Activated CD4-positive, alpha-beta T cell treated with anti-CD3 and anti-CD28 coated beads, Interleukin-10, Interleukin-2, amounts not matched to agents 100 ng/mL and 50 ng/mL, durations not matched to agents 16 hours and 8 hours (primary cell): ENCODE measurements at places on chromosomes 13 and 19.

DNA sequence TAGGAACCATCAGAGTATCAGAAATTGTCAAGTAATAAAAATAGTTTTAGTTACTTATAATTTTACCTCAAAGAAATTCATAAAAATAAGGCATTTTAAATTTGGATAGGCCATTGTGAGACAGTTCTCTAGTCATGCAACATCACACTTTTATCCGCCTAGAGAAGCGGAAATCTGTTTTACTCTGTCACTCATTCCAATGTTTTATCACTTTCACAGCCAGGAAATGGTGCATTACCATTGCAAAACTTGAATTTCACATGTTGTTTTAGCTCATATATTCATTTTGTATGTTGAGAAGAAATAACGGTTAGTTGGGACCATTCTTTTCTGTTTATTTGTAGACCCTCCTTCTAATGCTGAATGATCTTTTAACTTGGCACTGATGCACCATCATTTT lies 427.2 kb downstream of the GPC6 start:
- DNase-seq: no peak

- no peak for DNase-seq
Observed at GRCh38 chr19:1922803-1923202, 17.6 kb downstream of the ADAT3 start.

DNA sequence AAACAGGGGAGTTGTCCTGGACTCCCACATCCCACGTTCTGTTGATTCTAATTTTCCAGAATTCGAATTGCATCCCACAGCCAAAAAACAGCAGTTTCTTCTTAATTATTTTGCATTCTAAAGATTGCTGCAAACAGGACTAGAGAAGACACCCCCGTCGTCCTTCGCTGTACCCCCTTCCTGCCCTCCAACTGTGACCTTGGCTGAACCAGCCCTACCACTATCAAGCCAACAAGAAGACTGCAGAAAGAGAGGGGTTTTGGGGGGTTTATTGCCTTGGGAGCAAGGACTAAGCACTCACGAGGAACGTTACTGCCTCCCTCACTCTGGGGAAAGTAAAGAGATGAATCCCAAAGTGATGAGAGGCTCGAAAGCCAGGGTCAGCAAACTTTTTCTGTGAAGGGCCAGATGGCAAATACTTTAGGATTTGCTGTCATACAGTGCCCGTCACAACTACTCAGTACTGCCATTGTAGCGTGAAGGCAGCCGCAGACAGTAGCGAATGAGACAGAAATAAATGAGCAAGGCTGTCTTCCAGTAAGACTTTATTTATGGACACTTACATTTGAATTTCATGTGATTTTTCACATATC lies 32.5 kb upstream of the KATNAL1 start:
- DNase-seq: no peak

DNA sequence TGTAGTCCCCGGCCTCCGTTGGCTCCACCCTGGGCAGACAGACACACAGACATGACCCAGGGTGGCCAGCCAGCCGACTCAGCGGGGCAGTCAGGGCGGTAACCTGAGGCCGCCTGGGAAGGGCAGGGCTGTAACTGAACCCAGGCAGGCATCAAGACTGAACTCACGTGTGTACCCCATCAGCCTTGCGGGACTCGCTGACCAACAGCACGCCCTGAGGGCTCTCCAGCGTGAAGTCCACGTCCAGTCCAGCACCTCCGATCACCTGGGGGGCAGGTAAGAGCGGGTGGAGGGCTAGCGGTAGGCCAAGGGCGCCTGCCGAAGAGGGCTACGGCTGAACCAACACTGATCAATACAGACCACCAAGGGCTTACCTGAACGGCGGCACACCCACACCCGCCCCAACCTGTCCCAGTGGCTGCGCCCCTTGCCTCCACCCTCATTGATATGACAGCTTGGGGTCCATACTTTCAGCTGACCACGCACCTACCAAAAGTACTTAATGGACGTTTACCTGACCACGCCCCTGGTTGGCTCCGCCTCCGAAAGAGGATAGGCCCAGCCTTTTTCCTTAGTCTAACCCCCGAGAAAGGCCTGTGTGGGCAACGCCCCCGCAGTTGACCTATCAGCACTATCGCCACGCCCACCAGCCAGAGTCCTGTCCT lies 791 bp downstream of the TMED1 start:
- no peak for DNase-seq

DNA sequence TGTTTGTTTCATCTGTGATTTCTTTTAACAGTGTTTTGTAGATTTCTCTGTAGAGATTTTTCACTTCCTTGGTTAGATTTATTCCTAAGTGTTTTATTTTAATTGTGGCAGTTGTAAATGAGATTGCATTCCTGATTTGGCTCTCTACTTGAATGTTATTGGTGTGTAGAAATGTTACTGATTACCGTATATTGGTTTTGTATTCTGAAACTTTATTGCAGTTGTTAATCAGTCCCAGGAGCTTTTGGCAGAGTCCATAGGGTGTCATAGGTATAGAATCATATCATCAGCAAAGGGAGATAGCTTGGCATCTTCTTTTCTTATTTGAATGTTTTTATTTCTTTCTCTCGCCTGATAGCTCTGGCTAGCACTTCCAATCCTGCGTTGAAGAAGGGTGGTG lies 1386.7 kb downstream of the SLITRK5 start:
- no peak for DNase-seq

DNA sequence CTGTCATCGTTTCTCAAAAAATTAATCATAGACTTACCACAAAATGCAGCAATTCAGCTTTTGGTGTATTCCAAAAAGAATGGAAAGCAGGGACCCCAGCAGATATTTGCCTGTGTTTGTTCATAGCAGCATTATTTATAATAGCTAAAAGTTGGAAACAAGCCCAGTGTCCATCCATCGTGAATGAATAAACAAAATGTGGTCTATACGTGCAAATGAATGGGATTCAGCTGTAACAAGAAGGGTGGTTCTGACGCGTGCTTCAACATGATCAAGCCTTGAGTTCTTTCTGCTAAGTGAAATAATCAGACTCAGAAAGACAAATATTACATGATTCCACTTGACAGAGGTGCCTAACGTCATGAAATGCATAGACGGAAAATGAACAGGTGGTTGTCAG lies 36.4 kb downstream of the PSG11 start:
- no peak for DNase-seq

DNA sequence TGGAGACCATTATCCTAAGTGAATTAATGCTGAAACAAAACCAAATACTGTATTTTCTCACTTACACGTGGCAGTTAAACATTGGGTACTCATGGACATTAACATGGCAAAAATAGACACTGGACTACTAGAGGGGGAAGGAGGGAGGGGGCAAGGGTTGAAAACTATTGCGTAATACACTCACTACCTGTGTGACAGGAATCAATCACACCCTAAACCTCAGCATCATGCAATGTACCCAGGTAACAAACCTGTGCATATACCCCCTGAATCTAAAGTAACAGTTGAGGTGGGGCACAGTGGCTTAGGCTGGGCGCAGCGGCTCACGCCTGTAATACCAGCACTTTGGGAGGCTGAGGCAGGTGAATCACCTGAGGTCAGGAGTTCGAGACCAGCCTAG lies 207.0 kb downstream of the TDRD3 start:
- DNase-seq: no peak

- no peak for DNase-seq
Observed at GRCh38 chr13:111006506-111007031, 91.7 kb upstream of the ANKRD10 start.

DNA sequence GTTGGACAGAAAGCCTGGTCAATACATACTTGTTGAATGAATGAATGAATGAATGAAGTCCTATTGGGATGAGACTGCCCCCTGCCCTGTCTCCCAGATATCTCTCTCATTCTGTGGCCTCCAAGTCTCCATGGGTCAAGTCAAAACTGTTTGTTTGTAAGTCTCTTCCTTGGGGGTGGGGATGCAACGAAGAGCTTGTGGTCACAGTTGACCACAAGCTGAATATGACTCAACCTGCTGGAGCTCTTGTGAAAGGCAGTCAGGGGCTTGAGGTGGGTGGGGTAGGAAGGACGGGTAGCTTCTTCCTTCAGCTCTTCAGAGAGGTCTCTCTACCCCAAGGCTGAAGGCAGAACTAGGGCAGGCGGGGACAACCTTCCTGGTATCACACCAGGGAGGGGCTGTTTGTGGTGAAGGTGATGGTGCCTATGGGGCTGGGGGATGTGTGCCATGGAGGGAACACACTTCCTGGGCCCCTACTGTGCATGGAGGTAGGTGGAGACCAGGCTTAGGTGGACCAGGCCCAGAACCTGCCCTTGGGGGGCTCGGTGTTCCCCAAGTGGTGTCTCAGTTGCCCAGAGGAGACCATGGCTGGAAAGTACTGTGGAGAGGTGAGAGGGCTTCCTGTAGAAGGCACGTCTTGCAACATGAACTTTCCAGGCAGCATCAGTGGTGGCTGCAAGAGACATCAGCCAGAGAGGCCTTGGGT lies 8.0 kb downstream of the MYO1F start:
- peak; percentile 95 for DNase-seq

- DNase-seq: peak; percentile 11
Observed at GRCh38 chr13:110520431-110521295, 40.9 kb downstream of the RAB20 start.

DNA sequence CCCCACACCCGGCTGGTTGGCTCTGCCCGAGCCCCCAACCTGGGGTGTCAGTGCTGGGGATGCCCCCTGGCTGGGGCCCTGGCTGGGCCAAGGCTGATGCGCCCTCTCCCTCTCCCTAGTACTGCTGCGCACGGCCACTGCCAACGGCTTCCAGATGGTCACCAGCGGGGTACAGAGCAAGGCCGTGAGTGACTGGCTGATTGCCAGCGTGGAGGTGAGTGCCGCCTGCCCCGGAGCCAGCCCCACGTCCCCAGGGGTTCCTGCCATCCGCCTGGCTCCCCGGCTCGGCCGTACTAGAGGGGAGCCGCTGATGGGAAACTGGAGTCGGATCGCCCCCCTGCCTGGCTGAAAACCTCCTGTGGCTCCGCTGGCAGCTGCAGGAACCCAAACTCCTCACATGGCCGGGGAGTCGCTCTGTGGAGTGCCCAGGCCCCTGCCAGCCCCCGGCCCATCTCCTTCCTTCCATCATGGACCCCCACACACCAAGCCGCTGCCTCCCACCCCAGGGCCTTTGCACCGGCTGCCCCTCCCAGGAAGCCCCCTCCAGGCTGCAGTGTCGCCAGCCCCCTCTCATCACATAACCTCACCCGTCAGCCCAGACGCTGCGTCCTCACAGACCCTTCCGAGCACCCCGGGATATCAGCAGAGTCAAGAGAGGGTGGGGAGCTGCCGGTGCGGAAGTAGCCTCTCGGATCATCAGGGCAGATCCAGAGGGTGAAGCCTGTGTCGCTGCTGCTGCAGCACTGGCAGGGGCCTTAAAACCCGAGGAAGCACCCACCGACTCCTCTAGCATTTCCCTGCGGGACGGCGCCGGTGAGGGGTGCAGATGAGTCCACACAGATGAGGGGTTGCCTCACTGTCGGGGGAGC lies 10.6 kb downstream of the NCLN start:
- DNase-seq: no peak

GRCh38 chr19:50328224-50328872 lies 829 bp downstream of the KCNC3 start:
- DNase-seq: peak; percentile 51

- DNase-seq: no peak
Observed at GRCh38 chr13:39788102-39788501, 132.6 kb downstream of the COG6 start.

- no peak for DNase-seq
Observed at GRCh38 chr19:2060884-2061494, 9.9 kb upstream of the MKNK2 start.

- DNase-seq: no peak
Observed at GRCh38 chr19:12425236-12425887, 15.5 kb downstream of the ZNF443 start.

DNA sequence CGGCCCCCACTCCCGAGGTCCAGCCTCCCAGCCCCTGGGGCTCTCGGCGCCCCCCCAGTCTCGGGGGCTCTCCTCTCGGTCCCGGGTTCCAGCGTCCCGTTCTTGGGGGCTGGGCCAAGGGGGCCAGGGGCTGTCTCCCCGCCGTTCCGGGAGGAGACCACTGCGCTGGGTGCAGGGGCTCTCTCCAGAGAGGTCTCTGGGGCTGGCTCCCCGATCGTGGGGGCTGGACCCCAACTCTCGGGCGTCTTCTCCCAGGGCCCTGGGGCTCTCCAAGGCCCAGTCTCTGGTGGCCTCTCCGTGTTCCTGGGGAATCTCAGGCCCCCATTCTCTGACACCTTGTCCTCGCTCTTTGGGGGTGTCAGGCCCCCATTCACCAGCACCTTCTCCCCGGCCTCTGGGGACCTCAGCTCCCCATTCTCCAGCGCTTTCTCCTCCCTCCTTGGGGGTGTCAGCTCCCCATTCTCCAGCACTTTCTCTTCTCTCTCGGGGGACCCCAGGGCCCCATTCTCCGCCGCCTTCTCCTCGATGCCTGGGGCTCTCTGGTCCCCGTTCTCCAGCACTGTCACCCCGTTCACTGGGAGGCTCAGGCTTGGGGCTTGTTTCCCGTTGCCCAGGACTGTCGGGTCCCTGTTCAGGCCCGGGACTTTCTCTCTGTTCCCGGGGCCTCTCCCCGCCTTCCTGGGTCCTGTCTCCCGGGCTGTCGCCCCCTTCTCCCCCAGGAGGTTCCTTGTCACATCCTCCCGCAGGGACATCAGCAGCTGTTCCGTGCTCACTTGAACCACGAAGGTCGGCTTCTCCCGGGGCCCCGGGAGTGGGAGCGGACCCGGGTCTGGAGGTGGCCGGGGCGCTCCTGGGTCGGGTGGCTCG lies 13.7 kb downstream of the LMTK3 start:
- DNase-seq: no peak

DNA sequence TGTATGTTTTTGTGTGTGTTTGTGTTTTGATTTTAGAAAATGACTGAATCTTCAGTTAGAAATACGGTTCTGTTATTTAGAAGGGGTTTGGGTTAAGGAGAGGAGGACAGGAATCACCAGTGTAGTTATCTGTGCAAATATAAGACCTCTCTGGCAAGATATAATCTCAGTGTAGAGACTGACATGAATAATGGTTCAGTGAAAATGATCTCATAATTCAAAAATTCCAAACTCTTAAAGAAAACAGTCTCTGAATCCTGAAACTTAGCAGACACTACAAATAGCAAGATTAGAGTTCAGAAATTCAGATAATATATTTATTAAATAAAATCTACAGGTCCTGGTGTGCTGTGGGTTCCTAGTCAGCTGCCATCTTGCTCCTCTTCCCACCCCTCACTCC lies 73.5 kb downstream of the PDS5B start:
- DNase-seq: no peak
